ENCODE measurements at places on chromosomes 11 and 22.

- DNase-seq = no peak
Measured at GRCh38 chr11:86535773-86536172, 136.6 kb downstream of the ME3 start.

GRCh38 chr11:68002575-68002937 is 1.3 kb downstream of the UNC93B1 start:
- no peak for DNase-seq

- no peak for DNase-seq
Measured at GRCh38 chr22:43114958-43115357, 4.4 kb downstream of the BIK start.

- DNase-seq = no peak
Measured at GRCh38 chr11:128907585-128907984, 16.4 kb downstream of the KCNJ5 start.

- no peak for DNase-seq
Measured at GRCh38 chr22:37610480-37611129, 2.0 kb downstream of the GGA1 start.

DNA sequence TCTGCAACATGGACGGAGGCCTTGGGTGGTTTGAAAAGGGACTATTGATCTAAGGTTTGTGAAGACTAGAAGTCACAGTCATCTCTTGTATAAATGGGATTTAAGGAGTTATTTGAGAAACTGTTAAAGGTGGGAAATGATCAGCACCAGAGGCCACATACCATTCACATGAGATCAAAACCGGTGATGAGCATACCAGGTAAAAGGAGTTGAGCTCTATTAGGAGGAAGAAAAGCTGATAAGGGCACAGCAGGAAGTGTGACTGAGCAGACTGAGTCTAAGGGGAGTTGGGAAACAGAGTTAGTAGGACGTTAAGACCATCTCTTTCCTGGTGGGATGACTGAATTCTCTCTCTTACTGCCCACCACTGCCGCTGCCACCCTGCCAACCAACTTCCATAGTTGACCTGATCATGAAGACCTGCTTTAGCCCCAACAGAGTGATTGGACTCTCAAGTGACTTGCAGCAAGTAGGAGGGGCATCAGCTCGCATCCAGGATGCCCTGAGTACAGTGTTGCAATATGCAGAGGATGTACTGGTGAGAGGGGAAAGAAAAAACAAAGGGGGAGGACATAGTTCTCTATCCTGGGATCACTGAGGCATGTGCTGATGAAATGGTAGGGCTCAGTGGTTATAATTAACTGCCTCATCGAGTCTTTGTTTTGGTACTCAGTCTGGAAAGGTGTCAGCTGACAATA is 7.6 kb downstream of the EIF3F start:
- DNase-seq = no peak

GRCh38 chr22:25514436-25515180 is 49.9 kb upstream of the GRK3 start:
- no peak for DNase-seq

DNA sequence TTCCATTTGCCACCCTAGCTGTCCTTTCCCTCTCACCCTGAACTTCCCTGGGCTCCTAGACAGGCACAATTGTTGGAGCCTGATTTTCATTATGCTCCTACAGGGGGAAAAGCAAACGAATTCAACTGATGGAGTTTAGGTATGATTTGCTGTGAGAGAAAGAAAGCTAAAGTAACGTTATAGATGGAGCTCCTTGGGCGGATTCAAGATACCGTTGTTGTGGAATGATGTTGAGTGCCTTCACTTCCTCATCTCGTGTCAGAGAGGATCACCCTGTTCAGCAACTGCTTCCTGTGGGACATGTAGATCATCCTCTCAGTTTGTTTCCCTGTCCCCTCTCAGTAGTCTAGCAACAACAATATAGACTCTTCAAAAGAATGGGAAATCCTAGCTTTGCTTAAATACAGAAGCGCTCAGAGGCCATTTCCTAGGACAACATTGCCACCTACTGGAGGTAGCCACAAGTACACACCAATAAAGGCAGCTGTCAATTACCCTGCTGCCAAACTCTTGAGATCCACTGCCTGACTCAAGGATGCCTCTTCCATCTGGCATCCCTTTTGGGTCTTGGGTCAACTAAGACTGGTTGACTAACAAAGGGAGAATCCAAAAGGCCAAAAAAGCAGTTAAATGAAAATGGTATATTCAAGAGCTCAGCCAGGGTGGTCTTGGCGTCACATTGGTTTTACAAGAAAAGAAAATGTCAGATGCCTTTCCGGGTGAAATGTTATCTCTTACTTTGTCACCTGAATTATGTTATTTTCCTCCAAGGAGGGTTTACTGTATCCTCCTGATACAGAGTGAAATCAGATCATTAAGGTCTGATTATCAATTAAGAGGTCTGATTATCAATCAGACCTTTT is 13.5 kb upstream of the DTX4 start:
- peak; percentile 75 for DNase-seq

DNA sequence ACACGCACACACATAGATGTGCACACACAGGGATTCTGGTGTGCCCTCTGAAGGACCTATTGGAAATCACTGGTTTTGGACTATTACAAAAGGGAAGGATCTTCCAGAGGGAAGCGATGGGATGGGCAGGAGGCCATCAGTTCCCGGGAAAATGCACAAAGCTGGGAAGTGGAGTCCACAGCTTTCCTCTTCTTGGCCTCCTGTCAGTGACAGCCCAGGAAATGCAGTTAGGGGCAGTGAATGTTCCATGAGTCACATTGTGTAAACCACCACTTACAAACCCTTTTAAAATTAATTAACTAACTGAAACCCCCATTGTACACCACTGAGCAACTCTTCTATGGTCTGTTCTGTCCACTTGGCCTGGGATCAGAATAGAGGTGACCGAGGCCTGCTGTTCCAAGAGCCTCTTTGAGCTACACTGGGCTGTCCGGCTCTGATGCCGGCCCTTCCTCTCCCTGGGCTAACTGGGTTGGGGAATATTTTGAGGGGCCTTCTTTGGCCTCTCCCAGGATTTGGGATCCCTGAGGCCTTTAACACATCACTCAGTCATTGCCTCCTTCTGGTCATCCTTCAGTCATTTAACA is 137.7 kb downstream of the FEZ1 start:
- no peak for DNase-seq

GRCh38 chr22:44355716-44356070 is 42.9 kb upstream of the SHISAL1 start:
- DNase-seq = no peak

- no peak for DNase-seq
Measured at GRCh38 chr11:38296211-38296776, 1698.3 kb upstream of the RAG2 start.

- no peak for DNase-seq
Measured at GRCh38 chr22:48765595-48765994, 1062.1 kb downstream of the BRD1 start.

DNA sequence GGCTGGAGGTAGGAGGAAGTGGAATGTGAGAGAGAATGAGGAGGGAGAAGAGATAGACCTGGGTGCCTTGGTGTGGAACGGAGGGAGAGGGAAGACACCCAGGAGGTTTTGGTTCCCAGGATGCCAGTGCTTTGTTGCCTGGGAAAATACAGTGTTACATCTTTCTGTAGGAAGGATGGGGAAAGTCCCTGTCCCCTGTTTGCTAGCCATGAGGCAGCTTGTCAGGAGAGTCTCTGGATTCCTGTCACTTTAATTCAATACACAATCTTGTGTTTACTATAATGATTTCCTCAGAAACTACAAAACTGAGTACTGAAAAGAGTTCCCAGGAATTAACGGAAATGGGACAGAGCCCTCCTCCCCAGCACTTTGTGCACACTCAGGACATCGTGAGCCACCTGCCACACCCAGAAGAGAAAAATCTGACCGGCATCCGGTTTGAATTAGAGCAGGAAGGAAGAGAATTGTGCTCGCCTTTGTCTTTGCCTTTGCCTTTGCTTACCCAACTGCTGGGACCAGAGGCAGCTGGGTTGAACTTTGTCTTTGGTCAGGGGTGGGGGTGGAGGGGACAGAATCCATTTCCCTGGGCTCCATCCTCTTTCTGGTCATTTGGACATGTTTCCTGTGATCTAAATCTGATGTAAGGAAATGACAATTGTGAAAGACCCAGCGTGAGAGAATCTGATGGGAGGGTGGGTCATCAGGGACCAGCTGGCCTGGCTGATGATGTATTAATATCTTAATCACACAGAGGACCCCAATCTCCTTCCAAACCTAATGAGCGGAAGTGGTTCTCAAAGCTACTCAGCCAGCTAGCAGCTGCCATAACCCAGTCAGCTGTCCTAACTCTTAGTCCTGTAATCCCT is 1.3 kb upstream of the LIMK2 start:
- DNase-seq = peak; percentile 34

DNA sequence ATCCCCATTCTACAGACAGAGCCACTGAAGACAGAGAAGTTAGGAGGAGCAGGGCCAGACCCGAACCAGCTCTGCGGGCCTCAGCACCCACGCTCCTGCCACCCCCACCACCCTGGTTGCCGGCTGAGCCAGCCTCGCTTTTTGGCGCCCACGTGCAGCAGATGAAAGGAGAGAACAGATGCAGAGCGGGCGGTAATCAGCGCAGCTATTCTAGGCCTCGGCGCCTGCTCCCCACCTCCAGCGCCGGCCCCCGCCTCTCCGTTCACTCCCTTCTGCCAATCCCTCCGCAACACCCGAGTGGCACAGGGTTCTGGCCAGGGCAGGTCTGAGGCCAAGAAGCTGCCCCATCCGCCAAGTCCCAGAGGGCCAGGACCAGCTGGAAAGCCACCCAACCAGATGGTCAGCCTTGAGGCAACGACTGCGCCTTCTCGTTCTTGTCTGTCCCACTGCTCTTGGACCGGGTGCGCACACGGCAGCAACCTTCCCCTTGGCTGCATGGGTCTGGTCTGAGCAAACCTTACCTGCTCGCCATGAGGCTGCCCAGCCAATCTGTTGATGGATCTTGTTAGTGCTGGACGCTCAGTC is 16.8 kb downstream of the DNAL4 start:
- no peak for DNase-seq

GRCh38 chr11:16812274-16812673 is 73.8 kb downstream of the C11orf58 start:
- no peak for DNase-seq

DNA sequence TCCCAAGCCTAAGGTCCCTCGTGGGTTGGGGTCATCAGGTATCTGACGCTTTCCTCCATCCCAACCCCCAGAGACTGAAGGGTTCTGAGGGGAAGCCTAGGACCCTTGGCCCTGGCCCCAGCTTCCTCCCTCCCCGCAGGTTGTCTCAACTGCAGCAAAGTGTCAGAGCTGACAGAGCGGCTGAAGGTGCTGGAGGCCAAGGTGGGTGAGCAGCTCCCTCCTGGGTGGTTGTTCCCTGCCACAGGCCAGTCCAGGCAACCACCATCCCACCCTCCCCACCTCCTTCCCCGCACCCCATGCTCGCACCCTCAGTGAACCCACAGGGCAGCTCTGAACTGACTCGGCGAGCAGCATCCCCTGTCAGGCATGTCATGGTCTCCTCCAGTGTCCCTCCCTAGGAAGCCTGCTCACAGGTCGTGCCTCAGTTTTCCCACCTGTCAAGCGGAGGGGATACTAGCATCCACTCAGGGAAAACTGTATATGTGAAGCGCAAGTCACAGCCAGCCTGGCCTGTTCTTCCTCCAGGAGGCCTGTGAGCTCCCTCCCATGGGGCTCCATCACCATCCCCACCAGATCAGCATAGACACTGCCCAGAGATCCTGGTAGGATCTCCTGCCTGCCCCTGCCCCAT is 20.8 kb downstream of the EMID1 start:
- DNase-seq = no peak

- peak; percentile 50 for DNase-seq
Measured at GRCh38 chr11:126194121-126194543, 17.3 kb downstream of the RPUSD4 start.

GRCh38 chr11:33620423-33621171 is 80.0 kb downstream of the C11orf91 start:
- DNase-seq = no peak

- DNase-seq = no peak
Measured at GRCh38 chr11:76999597-76999996, 34.6 kb upstream of the B3GNT6 start.

DNA sequence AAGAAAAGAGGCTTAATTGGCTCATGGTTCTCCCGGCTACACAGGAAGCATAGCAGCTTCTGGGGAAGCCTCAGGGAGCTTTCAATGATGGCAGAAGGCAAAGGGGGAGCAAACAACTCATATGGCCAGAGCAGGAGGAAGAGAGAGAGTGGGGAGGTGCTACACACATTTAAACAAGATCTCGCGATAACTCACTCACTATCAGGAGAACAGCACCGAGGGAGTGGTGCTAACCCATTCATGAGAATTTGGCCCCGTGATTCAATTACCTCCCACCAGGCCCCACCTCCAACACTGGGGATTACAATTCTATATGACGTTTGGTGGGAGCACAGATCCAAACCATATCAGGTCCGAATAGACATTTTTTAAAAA is 41.7 kb upstream of the APLNR start:
- DNase-seq = no peak
